ENCODE measurements at places on chromosomes 2 and 18.

DNA sequence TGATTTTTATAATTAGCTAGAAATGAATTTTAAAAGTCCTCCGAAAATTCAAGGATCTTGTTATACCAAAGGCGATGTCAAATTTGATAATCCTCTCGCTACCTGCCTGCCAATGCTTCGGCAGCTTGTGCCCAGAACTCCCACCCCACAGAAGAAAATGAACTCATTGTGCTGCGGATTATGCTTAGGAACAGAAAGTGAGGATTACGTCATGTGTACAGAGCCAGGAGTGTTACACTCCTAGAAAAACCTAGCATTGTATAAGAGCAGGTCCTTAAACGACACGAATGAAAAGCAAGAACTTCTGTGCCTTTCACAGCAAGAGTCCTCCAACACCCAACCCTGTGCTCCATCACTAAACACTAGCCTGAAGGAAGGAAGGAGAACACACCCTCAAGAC lies 168.3 kb downstream of the RNF152 start:
- no peak for DNase-seq

DNA sequence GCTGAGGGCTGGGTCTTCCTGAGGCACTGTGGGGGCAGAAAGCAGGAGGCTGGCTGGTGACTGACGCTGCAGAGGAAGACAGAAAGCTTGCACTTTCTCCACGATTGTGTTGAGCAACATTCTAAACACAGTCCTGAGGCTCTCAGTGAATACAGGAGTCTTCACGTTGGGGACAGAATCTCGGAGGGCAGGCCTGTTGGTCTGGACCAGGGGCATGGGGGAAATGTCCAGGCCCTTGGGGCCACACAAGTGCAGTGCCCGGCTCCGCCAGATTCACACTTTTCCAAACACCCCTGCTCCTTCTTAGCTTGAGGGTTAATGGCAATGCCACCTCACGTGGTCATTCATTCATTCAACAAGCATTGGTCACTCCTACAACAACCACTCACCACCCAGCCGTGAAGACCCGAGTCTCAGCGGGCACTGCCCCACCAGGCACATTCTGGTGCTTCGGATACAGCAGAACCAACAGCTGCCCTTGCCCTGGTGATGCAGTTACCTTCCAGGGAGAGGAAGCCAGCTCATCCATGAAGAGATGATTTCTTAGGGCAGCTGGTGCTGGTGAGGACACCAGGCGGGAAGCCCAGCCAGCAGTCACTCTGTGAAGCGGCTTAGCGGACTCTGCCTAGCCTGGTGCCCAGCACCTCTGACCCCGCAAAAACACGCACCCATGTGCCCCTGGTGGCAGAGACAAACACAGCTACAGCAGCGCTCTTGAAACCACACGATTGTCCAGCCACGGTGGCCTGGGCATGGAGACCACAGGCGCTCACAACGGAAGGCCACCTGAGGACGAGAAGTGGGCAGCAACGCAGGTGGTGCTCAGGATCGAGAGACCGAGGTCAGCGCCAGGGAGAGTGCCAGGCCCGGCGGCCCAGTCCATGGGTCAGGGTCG lies 10.9 kb upstream of the GPC1 start:
- DNase-seq: no peak

GRCh38 chr2:128275498-128276045 lies 43.1 kb downstream of the HS6ST1 start:
- DNase-seq: no peak

DNA sequence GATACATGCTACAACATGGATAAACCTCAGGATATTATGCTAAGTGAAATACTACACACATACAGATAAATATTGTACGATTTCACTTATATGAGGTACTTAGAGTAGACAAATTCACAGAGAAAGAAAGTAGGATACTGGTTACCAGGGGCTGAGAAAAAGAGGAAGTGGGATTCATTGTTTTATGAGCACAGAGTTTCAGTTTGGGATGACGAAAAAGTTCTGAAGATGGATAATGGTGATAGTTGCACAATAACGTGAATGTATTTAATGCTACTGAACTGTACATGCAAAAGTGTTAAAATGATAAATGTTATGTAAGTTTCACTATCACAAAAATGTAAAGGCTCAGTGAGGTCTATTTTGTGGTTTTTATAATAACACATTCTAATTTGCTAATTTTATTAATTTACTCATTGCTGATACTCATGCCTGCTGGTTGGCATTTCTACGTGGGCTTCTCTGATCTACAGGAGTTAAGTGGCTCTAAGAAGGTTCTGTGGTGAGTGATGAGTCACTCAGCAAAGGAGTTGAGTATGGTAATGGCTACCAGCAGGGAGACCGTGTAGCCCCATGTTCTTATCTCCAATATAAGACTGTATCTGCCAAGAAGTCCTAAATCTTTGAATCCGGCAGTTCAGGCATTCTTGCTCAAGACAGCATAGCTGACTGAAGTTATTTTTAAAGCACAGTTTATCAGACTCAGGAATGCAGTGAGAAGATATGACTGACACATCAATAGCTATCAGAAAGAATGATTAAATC lies 41.1 kb downstream of the UPP2 start:
- DNase-seq: no peak

- no peak for DNase-seq
Observed at GRCh38 chr2:241010531-241011295, 12.3 kb downstream of the SNED1 start.

GRCh38 chr2:96260387-96261260 lies 5.2 kb downstream of the TMEM127 start:
- peak; percentile 54 for DNase-seq

DNA sequence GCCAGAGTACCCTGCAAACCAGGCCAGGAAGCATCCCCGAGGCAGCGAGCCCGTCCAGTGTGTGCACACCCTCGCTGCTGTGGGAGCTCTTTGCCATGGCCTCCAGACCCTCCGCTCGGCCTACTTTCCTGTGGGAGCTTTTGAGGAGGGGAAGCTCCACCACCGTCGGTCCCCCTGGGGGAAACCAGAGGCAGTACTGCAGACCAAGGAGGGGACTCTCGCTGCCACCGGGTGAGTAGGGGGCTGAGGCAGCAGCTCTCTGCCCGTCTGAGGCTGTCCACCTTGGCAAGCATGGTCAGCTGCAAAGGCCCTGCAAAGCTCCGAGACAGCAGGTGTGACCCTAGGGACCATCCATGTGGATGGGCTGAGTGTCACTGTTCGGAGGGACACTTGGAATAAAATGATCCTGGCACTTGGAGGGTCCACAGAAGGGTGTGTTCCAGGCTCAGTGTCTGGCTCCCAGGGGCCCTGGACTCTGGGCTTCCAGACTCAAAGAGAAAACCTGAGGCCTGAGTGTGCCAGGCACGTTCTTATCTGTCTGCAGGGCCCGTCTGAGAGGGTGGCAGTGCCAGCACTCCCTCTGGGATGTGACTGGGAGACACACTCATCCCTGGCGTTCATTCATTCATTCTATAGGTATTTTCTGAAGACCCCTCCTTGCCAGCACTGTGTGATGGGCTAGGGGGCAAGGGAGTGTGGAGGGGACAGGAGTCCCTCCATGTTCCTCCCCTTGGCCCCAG lies 282.8 kb upstream of the HS6ST1 start:
- DNase-seq: no peak

DNA sequence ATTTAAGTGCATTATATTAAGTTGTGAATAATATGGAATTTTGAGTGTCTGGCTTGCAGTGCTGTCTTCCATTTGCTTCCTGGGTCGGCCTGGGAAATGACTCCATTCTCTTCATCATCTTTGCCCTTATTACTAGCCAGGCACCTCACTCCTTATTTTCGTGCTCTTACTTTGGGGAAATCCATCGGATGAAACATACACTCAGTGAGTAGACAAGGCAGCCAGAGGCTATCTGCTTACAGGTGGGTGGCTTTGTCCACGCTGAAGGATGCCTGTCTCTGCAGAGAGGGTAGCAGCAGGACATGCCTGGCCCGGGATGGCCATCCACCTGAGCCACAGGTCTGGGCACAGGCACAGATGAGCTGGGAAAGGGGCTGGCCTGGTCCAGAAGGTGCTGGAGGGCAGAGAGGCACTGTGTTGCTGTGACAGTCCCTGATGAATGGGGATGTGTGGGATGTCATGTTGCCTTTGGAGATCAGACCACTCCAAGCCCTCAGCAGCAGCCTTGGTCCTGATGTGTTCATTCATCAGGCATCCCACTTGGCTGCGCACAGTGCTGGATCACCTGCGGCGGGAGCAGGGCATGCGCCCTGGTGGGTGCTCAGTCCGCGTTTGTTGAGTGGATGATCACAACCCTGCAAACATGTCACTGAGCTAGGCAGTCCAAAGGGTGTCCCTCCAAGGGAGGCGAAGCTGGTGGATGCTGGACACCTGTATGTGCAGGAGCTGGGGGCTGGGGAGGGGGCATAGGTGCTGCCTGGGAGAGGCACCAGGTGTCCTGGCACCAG lies 236.0 kb downstream of the LDLRAD4 start:
- DNase-seq: no peak

DNA sequence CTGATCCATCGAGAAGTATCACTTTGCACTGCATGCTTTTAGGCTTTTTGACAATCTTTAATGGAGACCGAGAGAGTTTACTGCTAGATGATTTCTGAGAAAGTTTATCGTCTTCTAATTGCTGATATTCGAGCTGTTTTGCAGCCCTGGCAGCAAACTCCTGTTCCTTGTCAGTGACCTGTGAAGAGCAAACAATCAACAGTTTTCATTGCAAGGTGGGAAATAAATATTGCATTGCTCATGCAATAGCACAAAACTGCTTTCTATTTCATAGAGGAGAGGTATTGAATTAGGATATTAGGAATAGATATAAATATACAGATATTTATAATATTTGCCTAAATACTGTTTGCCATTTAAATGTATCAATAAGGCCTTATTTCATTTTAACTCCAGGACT lies 65.5 kb downstream of the EPB41L3 start:
- no peak for DNase-seq

- DNase-seq: no peak
Observed at GRCh38 chr2:166972418-166972817, 84.1 kb downstream of the XIRP2 start.

GRCh38 chr18:79643054-79643984 lies 36.3 kb upstream of the CTDP1 start:
- no peak for DNase-seq

GRCh38 chr2:31337860-31338259 lies 76.7 kb downstream of the XDH start:
- DNase-seq: no peak

DNA sequence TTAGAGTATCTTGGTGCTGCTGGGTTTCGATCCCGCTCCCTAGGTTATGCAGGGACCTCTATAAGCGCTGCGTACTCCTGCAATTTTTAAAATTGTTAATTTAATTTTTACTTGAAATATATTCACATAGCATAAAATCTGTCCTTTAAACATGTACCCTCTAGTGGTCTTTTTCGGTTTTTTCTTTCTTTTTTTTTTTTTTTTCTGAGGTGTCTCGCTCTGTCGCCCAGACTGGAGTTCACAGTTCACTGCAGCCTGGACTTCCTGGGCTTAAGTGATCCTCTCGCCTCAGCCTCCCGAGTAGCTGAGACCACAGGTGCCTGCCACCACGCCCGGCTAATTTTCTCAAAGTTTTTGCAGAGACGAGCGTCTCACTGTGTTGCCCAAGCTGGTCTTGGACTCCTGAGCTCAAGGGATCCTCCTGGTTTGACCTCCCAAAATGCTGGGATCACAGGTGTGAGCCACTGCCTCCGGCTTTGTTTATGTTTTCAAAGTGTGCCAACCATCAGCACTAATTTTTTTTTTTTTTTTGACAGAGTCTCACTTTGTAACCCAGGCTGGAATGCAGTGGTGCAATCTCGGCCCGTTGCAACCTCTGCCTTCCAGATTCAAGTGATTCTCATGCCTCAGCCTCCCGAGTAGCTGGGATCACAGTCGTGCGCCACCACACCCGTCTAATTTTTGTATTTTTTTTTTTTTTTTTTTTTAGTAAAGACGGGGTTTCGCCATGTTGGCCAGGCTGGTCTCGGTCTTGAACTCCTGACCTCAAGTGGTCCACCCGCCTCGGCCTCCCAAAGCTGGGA lies 585 bp upstream of the MOB1A start:
- no peak for DNase-seq

- no peak for DNase-seq
Observed at GRCh38 chr18:45270289-45270771, 344.9 kb upstream of the SLC14A2 start.

Measured in brain pericyte (primary cell).